ENCODE measurements at places on chromosomes 3 and 15.

- DNase-seq: no peak
Measured at GRCh38 chr3:29408676-29409075, 127.8 kb downstream of the RBMS3 start.

- DNase-seq: no peak
Measured at GRCh38 chr15:82831894-82832600, 22.6 kb downstream of the WHAMM start.

- DNase-seq: no peak
Measured at GRCh38 chr3:107699682-107700081, 176.9 kb downstream of the BBX start.

DNA sequence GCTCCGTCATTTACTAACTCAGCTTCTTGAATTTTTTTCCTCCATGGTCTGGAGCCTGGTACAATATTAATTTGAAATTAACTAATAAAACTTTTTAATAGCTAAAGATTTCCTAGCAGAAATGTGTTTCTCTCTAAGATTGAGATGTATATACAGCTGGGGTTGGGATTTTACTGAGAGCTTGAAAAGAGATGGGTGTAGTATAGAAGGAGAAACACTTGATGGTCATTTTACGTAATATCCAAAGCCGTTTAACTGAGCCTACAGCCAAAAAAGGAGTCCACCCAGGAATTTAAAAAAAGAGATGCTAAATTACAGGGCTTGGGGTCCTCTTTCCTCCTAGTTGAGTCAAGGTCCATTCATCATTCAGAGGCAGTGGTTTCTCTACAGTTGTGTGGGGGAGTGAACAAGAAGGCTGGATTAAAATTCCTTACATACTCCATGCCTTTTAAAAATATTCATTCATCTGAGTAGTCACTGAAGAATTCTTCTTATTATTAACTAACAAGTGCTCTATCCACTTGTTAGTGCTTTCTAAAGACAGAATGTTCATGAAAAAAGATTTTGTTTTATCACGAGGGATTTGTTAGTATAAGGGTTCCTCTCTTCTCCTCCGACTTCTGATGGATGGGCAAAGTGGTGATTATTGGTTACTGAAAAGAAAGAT, 255.3 kb upstream of the IL12A start:
- DNase-seq: no peak

- no peak for DNase-seq
Measured at GRCh38 chr15:78179906-78180305, 30.7 kb downstream of the IDH3A start.

GRCh38 chr3:17258823-17259436, 374.2 kb downstream of the PLCL2 start:
- peak; percentile 39 for DNase-seq

DNA sequence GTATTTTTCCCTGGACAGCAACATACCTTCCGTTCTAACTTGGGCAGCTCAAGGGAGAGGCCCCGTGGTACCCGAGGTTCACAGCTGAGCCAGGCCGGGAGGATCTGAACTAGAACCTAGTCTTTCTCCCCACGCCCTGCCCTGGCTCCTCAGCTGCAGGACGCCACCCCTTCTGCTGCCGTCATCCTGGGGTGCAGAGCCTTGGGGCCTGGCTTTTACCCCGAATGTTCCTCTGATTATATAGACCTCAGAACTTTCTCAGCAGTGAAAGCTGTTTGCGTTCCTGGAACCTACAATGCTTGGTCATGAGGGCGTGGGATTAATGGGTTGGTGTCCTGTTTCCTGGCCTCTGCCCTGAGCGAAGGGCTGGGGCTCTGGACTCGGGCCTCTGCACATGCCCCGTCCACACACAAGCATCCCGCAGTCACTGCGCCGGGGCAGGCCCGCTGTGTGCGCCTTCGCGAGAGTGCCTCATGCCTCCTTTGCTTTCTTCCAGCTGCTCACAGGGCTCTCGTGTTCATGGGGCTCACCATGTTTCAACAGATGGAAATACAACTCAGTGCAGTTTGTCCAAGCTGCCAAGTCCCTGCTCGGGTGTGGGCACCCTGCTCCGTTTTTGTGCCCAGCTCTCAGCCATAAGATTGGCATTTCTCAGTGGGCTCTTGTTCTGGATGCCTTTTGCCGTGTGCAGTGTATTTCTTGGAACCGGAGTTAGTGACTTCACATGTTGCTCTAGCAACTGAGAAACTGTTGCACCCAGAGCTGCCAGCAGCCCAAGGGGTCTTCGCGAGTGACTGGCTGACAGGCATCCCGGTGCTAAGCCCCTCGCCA, 20.4 kb downstream of the SYNM start:
- no peak for DNase-seq

DNA sequence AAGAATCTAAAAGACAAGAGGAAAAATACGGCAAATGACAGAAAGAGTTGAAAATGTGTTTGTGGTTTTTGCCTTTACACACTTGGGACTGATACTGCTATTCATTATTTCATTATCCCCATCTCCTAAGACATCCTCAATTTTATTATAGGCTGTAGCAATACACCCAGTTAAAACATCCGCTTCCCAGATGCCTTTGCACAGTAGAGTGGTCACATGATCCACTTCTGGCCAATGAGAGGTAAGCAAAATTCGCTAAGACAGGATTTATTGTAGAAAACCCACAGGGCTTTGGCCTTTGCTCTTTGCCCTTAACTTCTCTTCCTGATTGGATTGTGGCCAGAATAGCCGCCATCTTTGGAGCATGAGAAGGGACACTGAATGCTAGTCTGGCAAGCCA, 53.2 kb upstream of the BOC start:
- no peak for DNase-seq

DNA sequence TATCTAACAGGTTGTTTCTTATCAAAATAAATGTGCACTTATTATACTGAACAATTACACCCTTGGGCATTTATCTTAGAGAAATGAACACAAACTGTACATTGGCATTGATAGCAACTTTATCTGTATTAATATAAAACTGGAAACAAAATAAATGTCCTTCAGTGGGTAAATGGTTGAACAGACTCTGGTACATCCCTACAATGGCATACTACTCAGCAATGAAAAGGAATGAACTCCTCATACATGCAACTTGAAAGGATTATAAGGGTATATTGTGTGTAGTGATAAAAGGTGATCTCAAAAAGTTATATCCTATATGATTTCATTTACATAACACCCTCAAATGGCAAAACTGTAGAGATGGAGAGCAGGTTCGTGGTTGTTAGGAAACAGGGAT, 23.7 kb upstream of the DLG1 start:
- no peak for DNase-seq

DNA sequence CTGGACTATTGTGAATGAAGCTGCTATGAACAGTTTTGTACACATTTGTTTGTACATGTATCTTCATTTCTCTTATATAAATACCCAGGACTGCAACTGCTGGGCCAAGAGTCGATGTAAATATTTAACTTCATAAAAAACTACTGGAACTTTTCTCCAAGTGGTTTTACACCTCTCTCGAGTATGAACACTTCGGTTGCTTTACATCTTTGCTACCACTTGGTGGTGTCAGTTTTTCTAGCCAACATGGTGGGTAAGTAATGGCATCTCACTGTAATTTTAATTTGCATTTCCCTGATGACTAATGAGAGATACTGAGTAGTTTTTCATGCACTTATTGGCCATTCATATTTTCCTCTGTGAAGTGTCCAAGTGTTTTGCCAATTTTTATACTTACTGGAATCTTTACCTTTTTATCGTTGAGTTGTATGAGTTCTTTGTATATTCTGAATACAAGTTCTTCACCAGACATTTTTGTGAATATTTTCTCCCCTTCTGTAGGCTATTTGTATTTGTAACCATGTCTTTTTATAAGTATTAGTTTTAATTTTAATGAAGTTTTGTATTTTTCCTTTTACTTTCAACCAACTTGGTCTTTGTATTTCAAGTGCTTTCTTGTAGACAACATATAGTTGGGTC, 44.4 kb downstream of the PCOLCE2 start:
- peak; percentile 48 for DNase-seq

DNA sequence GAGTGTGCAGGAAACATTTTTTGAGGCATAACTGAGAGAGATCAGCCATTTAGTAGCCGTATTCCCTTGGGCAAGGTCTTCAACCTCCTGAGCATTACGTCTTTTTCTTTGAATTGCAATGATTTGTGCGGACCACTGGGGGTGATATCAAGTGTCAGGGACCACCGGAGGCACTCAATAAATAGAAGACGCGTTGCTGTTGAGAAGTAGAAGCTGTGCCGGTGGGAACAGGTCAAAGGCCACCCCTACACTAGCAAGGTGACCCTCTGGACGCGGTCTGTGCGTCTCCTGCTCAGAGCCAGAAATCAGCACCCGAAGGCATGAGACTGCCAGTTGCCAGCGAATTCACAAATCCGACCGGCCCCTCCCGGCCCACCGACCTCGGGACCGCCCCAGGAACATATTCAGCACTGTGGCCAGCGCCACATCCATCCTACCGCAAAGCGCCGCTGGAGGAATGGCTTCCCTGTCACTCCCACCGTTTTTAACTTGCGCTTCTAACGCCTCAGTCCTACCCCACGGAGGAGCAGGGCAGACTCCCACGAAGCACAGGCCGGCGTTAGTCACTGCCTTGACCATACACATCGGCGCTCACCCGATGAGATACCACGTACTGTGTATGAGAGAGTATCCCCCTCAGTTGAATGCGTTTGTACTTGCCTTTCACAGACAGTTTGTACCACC, 1.4 kb upstream of the GHSR start:
- DNase-seq: no peak

- DNase-seq: no peak
Measured at GRCh38 chr15:99997112-99997651, 263.9 kb upstream of the LYSMD4 start.

GRCh38 chr15:40053831-40054604, 15.0 kb upstream of the SRP14 start:
- DNase-seq: no peak

DNA sequence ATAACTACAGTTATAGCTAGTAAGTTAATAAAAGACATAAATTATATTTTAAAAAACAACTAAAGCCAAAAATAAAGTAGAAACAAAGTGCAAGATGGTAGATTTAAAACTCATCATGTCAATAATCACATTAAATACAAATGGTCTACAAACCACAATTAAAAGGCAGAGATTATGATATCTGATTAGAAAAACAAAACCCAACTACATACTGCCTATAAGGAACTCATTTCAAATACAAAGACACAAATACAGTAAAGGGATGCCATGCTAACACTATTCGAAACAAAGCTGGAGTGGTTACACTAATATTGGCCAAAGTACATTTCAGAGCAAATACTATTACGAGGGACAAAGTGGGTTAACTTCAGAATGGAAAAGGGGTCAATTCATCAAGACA, 426.5 kb downstream of the SHQ1 start:
- no peak for DNase-seq

- DNase-seq: no peak
Measured at GRCh38 chr15:57604507-57604906, 12.8 kb downstream of the MYZAP start.

- no peak for DNase-seq
Measured at GRCh38 chr15:68387381-68388143, 44.4 kb downstream of the ITGA11 start.

DNA sequence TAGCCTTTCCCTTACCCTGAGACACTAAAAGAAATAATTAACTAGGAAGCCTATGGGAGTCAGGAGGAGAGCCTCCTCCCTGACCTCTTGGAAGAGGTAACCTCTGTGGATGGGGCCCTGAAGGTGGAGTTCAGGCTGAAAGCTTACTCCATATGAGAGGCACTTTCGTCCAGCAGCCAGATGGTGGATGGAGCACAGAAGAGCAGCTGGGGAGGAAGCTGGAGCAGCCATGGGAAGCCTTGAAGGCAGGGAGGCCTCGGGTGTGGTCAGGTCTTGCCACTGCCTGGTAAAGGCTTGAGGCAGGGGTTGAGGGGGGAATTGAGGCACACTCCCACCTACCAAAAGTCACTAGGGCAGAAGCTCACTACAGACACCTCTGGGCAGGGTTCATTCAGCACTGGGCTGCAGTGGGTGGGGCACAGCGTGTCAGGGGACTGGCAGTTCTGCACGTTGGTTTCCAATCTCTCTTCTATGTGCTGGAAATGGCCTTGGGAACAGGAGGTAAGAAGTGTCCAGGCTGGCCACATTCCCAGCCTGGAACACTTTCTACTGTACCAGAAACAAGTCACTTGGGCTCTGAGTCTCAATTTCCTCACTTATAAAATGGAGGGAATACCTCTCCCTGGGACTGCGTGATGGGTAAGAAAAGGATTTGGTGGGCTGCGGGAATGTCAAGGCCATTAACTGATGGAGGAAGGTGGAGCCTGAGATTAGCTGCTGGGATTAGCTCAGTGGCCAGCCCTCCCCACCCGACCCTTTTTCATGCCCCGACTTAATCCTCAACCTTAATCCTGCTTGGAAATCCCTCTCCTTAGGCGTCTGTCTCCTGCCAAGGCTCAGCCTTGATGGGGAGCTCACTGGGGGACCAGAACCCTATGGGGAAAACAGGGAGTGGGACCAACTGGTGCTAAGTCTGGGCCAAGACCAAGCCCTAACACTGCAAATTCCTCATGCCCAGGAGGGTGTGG, 5.4 kb downstream of the PCBP4 start:
- no peak for DNase-seq

DNA sequence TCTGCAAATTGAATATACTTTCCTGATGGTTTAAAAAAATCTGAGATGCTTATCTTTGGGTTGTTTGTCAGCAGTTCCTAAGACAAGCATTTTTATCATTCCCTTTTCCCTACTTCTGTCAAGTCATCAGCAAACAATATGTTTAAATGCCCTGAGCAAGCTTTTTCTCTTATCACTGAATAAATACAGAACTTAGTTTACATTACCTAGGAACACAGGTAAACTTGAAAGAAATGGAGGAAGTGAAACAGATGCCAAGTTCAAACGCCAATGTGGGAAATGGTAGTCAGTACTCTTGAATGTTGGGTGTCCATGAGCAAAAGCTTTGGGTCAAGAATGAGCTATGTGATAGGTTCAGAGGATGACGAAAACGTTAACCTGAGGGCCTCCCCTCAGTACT, 17.2 kb upstream of the TCAIM start:
- DNase-seq: no peak

GRCh38 chr3:160564258-160564911, 986 bp downstream of the KPNA4 start:
- DNase-seq: no peak

- DNase-seq: no peak
Measured at GRCh38 chr3:99708207-99708745, 69.9 kb downstream of the COL8A1 start.

DNA sequence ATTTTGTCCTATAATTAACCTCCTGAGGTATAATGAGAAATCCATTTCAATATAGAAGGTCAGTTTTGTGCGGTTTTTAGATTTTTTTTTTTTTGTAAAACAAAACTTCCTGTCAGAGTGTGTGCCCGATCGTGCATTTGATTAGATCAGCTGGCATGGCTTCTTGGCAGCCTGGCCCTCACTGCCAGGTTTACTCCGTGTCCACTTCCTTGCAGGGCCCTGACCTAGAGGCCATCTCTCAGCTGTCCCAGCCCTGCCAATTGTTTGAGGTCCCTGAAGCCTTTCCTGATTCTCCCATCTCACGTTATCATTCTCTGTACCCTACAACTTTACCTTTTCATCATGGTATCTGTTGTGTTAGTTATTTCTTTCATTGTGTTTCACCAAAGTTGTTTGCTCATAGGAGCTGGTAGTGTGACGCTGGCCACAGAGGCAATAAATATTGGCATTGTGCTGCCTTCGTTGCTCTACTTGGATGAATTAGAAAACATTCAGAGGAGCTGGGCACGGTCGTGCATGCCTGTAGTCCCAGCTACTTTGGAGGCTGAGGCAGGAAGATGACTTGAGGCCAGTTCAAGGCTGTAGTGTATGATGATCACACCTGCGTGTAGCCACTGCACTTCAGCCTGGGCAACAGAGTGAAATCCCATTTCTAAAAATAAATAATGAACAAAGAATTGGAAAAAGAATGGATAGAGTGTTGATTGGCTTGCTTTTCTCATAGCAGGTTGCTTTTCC, 202.0 kb downstream of the GHSR start:
- DNase-seq: no peak

GRCh38 chr3:99836681-99837080, 19.0 kb downstream of the CMSS1 start:
- no peak for DNase-seq
